ENCODE measurements at places on chromosomes 16 and 17.

- DNase-seq = no peak
Observed at GRCh38 chr16:50944436-50944835, 202.6 kb downstream of the CYLD start.

DNA sequence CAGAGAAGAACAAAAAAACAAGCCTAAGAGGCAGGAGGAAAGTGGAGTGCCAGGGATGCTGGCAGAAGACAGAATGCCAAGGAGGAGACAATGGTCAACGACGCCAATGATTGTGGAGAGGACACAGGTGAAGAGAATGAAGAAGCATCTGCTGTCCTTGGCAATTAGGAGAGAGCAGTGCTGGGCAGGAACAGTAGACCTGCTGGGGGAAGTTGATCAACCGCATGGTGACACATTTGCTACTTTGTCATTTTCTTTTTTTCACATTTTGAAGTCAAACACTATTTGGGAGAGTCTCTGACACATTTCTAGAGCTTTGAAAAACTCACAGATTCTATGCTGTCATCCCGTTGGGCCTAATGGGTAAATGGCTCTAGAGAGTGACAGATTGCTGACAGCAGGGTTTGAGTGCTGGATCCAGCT lies 1.1 kb upstream of the PIK3R6 start:
- no peak for DNase-seq

DNA sequence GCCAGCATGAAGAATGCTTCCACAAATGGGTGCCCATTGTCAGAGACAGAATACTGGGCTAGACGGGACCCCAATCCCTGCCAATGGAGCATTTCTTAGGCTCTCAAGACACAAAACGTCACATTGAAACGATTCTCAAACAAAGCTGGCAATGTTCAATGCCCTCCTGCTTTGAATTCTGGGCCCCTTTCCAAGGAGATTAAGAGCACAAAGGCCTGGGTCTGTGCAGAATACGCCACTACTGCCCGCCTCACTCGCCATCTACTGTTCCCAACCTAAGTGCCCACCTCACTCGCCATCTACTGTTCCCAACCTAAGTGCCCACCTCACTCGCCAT lies 9.7 kb downstream of the CFAP20 start:
- DNase-seq = no peak

DNA sequence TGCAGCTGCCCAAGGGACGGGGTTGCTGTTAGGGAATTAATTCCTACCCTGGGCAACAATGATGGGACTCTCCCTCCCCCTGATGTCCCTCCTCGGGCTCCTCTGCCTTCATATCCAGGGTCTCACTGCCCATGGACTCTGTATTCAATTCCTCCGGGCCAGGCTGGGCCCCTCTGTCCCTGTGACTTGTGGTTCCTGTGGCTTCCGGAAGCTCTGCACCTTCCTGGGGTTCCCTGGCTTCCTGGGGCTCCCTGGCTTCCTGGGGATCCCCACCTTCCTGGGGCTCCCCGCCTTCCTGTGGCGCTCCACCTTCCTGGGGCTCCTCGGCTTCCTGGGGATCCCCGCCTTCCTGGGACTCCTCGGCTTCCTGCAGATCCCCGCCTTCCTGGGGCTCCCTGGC lies 35.2 kb downstream of the SRL start:
- no peak for DNase-seq

- peak; percentile 37 for DNase-seq
Observed at GRCh38 chr17:32627239-32627996, 140.6 kb downstream of the CDK5R1 start.

DNA sequence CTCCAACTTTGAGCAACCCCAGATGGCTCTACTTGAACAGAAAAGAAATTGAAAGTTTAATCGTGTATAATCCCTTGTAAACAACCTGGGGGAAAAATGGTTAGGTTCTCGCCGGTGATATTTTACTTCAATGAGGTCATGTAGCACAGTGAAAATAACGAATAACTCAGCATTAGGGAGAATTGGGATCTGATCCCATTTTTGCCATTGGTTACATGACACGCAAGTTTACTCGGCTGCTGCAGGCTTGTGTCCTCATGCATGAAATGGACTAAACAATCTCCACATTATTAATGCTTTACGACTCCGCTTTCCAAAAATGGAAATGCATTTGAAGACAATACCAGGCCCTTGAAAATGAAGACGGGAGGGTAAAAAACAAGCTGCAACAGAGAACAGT lies 45.5 kb upstream of the LRRC37A3 start:
- no peak for DNase-seq

DNA sequence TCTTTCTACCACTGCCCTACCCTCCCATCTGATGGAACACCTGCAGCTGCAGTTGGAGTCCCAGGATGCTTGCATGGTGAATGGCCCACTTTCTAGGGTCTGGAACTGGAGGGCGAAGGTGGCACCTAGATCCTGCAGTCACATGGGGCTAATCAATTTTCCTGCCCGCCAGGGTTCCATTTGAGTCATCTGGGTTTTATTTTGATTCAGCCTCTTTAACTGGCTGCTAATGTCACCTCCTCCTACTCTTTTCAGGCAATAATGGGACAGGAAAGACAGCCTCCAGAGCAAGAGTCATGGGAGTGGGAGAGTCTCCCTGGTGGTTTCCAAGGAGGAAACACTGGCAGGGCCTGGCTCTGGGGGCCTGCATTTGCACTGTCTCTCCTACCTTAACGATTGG lies 3.8 kb upstream of the TBKBP1 start:
- DNase-seq = no peak

- DNase-seq = no peak
Observed at GRCh38 chr17:43548689-43549379, 2.7 kb upstream of the ETV4 start.

DNA sequence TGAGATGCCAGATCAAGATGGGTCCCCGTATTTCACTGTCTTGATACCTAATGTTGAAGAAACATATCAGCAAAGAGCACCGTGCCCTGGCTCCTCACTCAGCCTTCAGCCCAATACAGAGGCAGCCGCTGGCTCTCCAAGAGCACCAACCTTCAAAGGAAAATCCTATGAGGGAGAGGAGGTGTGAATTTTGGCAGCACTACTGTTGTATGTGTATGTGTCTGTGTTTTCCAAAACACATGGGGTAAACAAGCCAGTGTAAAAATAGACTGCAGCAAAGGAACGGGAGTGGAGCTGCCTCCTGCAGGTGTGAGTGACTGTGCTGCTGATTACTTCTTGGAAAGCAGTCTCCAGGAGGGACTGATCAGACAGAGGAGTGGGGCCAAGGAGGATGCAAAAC lies 194.0 kb upstream of the CDH5 start:
- no peak for DNase-seq

GRCh38 chr17:76843703-76844484 lies 24.3 kb upstream of the MGAT5B start:
- DNase-seq = no peak

- DNase-seq = no peak
Observed at GRCh38 chr17:81424151-81425017, 29.1 kb downstream of the BAHCC1 start.

DNA sequence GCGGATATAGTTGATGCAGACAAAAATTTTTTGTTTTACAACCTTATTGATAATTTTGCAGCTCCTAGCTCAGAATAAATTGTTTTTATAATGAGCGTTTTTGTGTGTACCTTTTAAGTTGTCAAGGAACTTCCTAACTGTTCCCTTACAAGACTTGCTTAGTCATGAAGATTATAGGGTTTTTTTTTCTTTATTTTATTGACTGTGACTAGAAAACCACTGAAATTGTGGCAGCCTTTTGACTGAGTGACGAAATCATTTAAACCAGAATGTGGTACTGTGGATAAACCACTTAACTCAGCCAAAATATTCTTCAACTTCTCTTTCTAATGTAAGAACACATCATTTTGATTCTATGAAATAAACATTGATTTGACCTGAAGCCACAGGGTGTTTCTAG lies 40.8 kb upstream of the VPS4A start:
- DNase-seq = no peak

DNA sequence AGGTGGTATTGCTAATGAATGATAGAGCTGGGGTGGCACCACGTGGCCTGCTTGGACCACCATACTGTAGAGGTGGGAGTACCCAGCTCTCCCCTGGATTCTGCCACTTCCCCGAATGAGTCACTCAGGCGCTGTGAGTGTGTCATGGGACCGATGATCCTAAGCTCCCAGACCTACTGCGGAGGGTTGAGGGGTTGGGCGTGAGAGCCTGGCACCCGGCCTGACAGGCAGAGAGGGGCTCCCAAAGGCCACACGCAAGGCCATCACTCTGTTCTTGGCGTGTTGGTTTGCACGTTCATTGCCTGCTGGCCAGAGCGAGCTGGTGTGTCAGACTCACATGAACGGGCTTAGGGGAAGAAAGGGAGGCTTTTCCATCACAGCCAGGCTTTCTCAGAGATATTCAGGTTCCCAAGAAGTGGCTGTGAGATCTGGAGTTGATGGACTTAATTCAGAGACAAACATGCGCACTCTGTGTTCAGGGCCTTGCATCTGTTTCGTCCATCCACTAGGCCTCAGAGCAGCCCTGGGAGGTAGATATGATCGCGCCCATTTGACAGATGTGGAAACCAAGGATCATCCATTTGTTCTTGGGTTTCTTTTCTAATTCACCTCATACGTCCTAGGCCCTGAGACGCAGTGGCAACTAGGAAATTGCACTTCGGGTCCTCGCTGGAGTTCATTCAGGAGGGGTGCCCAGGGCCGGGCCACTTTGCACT lies 41.4 kb downstream of the CMIP start:
- no peak for DNase-seq

- no peak for DNase-seq
Observed at GRCh38 chr16:84050316-84050715, 7.7 kb upstream of the SLC38A8 start.

- DNase-seq = no peak
Observed at GRCh38 chr16:20997147-20997546, 96.6 kb downstream of the LYRM1 start.

DNA sequence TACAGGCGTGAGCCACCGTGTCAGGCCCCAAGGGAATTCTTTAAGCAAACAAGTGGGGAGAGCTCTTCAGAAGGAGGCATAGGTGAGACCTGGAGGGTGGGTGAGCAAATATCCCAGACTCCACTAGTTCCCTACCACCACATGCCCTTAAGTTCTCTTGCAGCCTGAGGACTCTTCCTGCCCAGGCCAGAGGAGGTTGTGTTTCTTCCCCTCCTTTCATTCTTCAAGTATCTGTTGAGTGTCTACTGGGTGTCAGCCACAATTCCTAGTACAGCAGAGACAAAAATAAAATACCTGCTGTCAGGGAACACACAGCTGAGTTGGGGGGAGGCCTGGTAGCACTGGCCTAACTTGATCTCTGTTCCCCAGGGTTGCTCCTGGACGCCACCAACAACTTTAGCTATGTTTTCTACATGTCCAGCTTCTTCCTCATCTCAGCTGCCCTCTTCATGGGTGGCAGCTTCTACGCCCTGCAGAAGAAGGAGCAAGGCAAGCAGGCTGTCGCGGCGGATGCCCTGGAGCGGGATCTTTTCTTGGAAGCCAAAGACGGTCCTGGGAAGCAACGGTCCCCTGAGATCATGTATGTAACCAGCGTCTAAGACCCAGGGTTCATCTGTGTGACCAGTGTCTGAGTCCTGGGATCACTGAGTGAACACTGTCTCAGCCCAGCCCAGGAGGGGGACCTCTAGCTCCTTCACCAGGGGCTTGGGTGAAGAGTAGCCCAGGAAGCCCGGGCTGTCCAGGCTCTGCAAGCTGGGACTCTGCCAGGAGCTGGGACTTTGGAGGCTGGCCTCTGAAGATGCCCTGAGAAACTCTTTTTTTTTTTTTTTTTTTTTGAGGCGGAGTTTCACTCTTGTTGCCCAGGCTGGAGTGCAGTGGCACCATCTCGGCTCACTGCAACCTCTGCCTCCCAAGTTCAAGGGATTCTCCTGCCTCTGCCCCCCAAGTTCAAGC lies 5.9 kb upstream of the ARMC7 start:
- DNase-seq = no peak

- DNase-seq = peak; percentile 83
Observed at GRCh38 chr16:21952793-21953540, at the start of gene UQCRC2. Gene UQCRC2 (plus strand): TSS chr16:21953361. CDS start chr16:21953424, 63 bp downstream.

DNA sequence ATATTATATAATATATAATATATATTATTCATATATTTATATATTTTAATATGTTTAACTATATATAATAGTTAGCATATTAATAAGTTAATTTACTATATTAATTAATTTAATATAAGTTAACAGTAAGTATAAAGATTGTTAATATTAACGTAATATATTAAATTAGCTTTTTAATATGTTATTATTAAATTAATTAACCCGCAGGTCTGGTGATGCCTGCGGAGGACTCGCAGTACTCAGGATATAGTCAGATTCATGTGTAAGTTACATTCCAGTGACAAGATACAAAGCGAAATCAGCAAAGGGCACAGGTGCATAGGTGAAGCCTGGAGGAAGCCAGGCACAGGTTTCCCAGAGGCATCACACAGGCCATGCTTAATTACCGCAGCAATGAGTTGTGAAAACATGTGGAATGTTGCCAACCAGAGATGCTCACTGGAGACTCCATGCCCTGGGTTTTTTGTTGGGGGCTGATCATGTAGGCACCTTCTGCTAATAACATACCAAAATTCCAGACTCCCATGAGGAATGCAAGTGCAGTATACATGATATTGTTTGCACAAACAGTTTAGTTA lies 130.4 kb upstream of the MPHOSPH6 start:
- DNase-seq = no peak

- DNase-seq = no peak
Observed at GRCh38 chr17:57108671-57109392, 23.8 kb downstream of the AKAP1 start.

DNA sequence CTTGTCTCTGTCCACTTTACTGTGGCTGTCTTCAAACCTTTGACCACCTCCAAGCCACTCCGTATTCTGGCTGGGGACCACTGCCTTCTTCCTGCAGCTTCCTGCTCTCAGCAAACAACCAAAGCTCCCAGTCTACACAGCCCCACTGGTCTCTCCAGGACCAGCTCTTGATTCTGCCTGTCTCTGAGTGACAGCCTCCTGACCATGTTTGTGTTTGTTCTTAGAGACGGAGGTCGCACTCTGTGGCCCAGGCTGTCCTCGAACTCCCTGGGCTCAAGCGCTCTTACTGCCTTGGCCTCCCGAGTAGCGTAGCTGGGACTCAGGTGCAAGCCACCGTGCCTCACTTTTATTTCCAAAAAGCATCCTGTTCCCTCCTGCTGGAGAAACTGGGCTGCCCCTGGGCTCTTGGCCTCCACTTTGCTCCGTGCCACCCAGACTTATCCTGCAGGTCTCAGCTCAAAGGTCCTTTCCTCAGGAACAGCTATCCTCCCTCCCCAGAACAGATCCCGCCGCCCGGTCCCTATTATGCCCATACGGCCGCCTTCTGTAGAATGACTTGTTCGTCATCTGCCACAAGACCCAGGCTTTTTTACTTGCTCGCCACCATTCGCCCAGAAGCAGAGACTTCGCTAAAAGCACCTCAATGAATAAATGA lies 9.1 kb downstream of the MNT start:
- DNase-seq = no peak

- no peak for DNase-seq
Observed at GRCh38 chr16:86362155-86362849, 148.0 kb upstream of the FOXF1 start.

- no peak for DNase-seq
Observed at GRCh38 chr17:31880311-31880710, 21.2 kb downstream of the UTP6 start.

- DNase-seq = peak; percentile 14
Observed at GRCh38 chr16:28538733-28539596, at the start of gene NUPR1. Gene NUPR1 (minus strand): TSS chr16:28538974. CDS start chr16:28538907, 67 bp downstream.
